Jurkat, Clone E6-1 (cell line): ENCODE measurements at places on chromosomes 7 and 10.

GRCh38 chr7:151566897-151567320 is 47.2 kb upstream of the RHEB start:
- no peak for DNase-seq

DNA sequence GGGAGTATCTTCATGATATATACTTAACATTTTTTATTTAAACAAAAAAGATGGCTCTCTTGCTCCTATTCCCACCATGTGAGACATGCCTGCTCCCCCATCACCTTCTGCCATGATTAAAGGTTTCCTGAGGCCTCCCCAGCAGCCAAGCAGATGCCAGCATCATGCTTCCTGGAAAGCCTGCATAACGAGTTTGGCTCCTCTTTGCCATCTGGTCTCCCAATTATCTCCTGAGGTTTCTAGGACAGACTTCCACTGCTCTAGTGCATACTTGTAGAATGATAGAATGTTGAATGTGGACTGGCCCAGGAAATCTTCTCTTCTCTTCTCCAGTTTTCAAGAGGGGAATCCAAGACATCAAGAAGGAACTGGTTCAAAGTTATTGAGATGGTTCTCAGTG is 45.9 kb upstream of the ELAPOR2 start:
- DNase-seq, result no peak

DNA sequence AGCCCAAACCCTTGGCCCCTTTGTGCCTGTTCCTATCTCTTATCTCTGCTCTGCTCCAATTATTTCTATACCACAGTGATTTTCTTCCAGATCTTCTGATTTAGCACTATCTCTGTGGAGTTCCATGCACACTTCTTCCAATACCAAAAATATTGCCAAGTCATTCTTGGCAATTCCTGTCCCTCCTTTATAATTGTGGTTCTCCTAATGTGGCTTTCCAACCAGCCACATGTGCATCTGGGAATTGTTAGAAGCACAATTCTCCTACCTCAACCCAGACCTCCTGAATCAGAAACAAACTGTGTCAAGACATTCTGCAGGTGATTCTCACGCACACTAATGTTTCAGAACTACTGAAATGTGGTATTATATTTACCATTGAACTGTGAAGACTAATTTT is 447.8 kb upstream of the IGFBP3 start:
- DNase-seq, result no peak

GRCh38 chr10:117662751-117663540 is 120.4 kb downstream of the EMX2 start:
- DNase-seq, result no peak

- no peak for DNase-seq
Measured at GRCh38 chr10:67819768-67820204, 18.2 kb downstream of the DNAJC12 start.

DNA sequence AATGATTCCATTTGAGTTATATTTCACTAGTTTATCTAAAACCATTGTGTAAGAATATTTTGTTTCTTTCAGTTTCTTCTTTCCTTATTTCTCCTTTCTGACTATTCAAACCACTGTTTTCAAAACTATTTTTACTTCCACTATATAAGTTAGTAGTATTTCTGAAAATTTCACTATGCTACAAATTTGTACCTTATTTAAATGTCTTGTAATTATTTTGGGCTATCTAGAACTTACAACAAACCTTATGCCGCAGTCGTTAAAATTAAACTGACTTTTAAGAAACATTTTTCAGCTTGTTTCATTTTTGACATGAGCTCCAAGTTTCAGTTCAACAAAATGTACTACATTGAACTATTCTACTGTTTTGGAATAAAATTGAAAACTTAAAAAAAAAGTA is 1.8 kb downstream of the TFEC start:
- DNase-seq, result no peak

GRCh38 chr10:61423178-61423577 is 30.0 kb downstream of the TMEM26 start:
- no peak for DNase-seq

DNA sequence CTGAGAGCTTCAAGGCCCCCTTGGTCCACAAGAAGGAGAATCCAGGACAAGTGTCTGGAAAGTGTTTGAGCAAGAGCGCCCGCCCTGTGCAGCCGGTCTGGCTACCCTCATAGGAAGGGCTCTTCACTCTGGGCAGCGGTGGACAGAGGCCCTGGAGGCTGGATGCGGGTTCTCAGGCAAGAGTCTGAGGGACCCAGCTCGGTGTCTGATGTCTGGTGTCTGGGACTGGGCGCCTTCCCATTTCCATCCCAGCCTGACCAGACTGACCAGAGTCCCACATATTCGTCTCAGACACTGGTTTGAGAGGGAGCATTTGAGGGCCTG is 59.8 kb downstream of the HK1 start:
- no peak for DNase-seq

- no peak for DNase-seq
Measured at GRCh38 chr7:88040694-88041093, 106.6 kb downstream of the ADAM22 start.

DNA sequence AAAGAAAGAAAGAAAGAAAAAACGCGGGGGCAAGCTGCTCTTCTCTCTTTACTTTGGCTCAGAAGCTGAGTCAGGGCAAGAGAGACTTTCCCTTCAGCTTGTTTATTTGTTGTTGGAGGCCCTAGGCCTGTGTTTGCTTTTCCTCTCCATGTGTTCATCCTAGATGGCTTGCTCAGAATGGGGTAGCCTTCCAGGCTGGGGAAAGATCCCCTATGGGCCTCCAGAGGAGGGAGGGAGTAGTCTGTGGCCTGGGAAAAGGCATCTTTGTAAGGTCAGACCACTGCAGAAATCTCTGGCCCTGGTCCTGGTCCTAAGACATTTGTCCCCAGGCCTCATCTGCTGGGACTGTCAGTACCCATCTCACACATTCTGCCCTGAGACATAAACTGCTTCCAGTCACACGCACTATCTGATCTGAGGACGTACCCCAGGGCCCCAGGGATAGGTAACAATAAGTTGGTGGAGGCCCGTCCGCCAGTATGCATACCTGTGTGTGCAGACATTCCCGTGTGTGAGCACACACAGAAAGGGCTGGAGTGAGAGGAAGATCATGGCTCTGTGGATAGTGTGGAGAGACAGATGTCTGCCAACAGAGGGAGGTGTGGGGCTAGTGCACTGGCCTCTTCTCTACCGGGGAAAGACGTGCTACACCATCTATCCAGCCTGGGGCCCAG is 4.9 kb upstream of the SCD start:
- no peak for DNase-seq
